Left ventricle myocardium inferior (tissue), 1 donor: ENCODE measurements at places on chromosomes 2 and 18. TPM values are rescaled to one million over a fixed set of nuclear protein-coding genes. Genes with fewer than 3 reads are reported as not detected.

CFC1 gene
- not detected for total RNA-seq

DNA sequence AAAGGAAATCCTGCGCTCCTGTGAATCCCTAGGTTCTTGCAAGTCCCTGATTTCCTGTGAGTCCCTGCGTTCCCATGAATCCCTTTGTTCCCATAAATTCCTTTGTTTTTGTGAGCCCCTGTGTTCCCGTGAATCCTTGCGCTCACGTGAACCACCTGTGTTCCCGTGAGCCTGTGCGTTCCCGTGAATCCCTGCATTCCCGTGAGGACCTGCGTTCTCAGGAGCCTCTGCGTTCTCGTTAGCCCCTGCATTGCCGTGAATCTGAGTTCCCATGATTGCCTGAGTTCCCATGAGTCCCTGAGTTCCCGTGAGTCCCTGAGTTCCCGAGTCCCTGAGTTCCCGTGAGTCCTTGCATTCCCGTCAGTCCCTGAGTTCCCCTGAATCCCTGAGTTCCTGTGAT lies 71.5 kb downstream of the SNTG2 start:
- no peaks in the 10 kb centered on the region for H3K36me3 ChIP-seq
- no peaks in the 10 kb centered on the region for H3K4me1 ChIP-seq
- peaks cover 9% of the 10 kb centered on the region for H3K27me3 ChIP-seq
- H3K4me3 ChIP-seq = no peak overlapping the region
- no peak overlapping the region for H3K27ac ChIP-seq
- no peak for DNase-seq

GRCh38 chr2:105175231-105175630 lies 66.3 kb upstream of the GPR45 start:
- no peak overlapping the region for H3K4me3 ChIP-seq
- peaks cover 78% of the 10 kb centered on the region for H3K27me3 ChIP-seq
- no peak overlapping the region for H3K27ac ChIP-seq
- H3K4me1 ChIP-seq = no peaks in the 10 kb centered on the region

CYB5A gene
- total RNA-seq = 105 TPM

- DNase-seq = peak; percentile 11
- no peak overlapping the region for H3K4me3 ChIP-seq
- peaks cover 14% of the 10 kb centered on the region for H3K27me3 ChIP-seq
- H3K27ac ChIP-seq = no peak overlapping the region
- H3K36me3 ChIP-seq = no peaks in the 10 kb centered on the region
- H3K4me1 ChIP-seq = peaks cover 20% of the 10 kb centered on the region
Observed at GRCh38 chr2:239523147-239523953, 122.5 kb upstream of the HDAC4 start.

- H3K27ac ChIP-seq = no peak overlapping the region
- no peaks in the 10 kb centered on the region for H3K36me3 ChIP-seq
- H3K4me3 ChIP-seq = no peak overlapping the region
- no peak for DNase-seq
- H3K27me3 ChIP-seq = no peaks in the 10 kb centered on the region
Observed at GRCh38 chr2:195092341-195092740, 564.7 kb upstream of the SLC39A10 start.

DNA sequence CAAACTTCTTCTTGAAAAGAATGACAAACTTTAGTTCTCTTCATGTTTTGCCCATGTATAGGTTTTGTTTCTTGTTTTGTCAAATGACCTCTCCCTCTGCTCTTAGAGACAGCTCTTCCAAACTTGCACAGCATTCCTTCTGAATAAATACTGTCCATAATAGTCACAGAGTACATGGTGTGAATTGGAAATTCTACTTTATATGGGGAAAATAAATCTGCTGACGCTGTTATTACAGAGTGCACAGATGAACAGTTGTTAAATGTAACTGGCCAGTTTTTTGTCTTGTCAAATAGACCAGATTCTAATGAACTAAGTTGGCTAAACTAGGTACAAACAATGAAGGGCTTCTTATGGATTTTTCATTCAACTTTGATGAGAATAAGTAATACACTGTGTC lies 115.8 kb upstream of the DTNA start:
- no peak for DNase-seq
- peaks cover 69% of the 10 kb centered on the region for H3K4me1 ChIP-seq
- no peaks in the 10 kb centered on the region for H3K27me3 ChIP-seq
- no peaks in the 10 kb centered on the region for H3K36me3 ChIP-seq
- peak overlapping the region; percentile 84 for H3K27ac ChIP-seq
- H3K4me3 ChIP-seq = peak overlapping the region; percentile 64

DNA sequence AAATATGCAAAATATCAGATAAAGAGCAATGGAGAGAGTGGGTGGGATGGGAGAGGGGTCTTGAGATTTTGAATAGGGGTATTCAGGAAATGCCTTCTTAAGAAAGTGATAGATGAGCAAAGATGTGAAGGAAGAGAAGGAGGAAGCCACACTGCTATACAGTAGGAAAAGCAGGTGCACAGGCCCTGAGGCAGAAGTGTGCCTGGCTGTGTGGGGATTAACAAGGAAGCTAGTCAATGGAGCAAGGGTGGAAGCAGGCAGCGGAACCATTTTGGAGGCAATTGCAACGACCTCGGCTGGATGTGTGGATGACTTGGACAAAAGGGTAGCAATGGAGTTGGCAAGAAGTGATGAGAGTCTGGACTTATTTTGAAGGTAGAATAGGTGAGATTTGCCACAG lies 11.0 kb upstream of the CNGA3 start:
- no peak for DNase-seq
- H3K4me1 ChIP-seq = no peaks in the 10 kb centered on the region
- H3K4me3 ChIP-seq = no peak overlapping the region
- peaks cover 49% of the 10 kb centered on the region for H3K27me3 ChIP-seq

DNA sequence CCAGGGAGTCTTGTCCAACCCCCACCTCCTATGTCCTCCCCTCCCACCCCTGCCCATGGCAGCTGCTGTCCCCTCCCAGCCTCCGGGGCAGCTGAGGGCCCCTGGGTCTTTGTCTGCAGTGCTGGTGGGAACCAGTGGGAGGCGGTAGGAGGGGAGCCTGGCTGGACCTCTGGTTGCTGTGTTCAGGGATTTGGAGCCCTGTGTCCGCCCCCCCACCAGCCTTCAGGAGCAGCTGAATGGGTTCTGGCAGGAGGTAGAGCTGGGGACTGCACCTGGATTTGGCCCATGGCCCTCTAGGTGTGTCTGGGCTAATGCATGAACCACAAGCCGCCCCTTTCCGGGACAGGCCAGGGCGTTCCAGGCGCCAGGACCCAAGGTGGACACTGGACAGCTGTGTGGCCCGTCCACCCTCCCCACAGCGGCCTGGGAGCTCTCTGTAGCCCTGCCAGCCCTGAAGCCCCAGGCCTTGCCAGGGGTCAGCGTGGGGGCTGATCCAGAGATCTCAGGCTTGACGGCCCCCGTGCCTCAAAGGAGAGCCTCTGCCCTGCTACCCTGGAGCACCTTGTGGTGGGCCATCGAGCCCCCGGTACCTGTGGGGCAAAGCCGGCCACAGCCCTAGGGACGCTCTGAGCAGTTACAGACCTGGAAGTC lies 25.4 kb downstream of the GPC1 start:
- H3K36me3 ChIP-seq = peaks cover 25% of the 10 kb centered on the region
- H3K27ac ChIP-seq = no peak overlapping the region
- H3K4me1 ChIP-seq = peaks cover 26% of the 10 kb centered on the region

DNA sequence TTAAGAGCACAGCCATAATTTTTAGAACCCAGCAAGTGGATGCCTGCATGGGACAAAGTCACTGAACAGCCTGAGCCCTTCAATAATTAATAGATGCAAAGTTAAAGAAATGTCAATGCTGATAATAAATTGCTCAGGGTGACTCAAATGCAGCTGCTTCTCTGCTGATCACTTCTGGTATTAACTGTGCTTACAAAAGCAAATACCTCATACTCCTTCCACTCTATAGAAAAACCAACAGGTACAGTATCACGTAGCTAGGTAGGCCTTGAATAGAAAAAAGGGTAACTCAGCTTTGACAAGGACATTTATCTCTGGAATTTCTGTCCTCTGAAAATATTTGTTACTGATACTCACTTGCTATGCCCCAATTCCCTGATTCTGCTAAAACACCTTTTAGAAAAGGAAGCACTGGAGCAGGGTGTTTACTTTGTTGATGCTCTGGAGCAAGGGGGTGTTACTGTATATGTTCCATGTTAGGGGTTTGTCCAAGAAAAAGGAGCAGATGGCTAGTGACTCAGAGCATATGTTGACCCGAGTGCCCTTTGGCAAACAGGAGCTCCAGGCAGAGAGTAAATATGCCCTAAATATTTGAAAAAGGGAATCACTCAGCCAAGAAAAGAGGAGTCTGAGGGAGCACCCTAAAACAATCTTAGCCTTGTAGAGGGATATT lies 59.1 kb upstream of the RTN4 start:
- H3K4me1 ChIP-seq = peaks cover 25% of the 10 kb centered on the region
- H3K4me3 ChIP-seq = no peak overlapping the region
- H3K36me3 ChIP-seq = no peaks in the 10 kb centered on the region

DNA sequence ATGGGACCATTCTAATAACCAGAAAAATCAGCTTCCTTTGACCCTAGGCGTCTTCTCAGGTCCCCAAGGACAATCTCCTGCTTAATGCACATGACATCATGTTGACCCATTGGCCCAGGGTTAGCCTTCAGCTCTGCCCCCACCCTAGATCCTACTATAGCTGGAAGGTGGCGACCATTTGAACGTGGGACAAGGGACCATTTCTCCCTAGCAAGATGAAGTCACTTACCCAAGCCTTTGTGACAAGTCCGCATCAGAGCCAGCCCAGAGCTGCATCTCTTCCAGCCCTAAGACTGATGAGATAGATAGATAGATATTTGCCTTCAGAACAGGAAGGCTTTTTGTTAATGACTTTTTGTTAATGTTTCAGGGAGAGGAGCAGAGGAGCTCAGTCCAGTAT lies 28.2 kb upstream of the TAF1B start:
- H3K4me1 ChIP-seq = peaks cover 17% of the 10 kb centered on the region
- no peaks in the 10 kb centered on the region for H3K36me3 ChIP-seq
- no peak for DNase-seq
- H3K4me3 ChIP-seq = no peak overlapping the region
- H3K27ac ChIP-seq = no peak overlapping the region

GRCh38 chr2:103667335-103667884 lies 905.6 kb downstream of the TMEM182 start:
- no peaks in the 10 kb centered on the region for H3K27me3 ChIP-seq
- H3K4me1 ChIP-seq = no peaks in the 10 kb centered on the region
- DNase-seq = no peak
- H3K27ac ChIP-seq = no peak overlapping the region
- H3K36me3 ChIP-seq = no peaks in the 10 kb centered on the region

DNA sequence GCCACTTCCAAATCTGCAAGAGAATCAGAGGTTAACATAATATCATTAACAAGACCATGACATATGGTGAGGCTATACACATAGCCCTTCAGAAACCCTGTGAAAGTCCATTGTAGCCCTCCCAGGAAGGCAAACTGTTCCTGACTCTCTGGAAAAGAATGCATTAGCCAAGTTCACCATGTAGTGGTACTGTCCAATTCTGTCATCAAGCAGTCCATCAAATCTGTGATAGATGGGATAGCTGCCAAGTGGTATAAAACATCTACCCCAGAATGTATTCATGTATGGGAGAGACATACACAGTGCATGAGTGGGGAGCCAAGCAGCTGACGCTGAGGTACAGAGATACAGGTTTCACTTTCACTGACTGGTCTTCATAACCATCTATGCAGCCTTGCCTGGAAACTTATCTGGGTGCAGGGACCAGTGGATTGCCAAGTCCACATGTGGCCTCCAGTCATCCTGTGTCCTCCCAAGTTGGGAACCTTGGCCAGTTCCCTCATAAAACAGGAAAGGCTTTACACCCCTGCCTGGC lies 281.1 kb downstream of the MBD2 start:
- no peak overlapping the region for H3K27ac ChIP-seq
- H3K4me3 ChIP-seq = no peak overlapping the region
- no peaks in the 10 kb centered on the region for H3K4me1 ChIP-seq
